AG10803 (cell line): ENCODE measurements at places on chromosomes 3 and 15.

DNA sequence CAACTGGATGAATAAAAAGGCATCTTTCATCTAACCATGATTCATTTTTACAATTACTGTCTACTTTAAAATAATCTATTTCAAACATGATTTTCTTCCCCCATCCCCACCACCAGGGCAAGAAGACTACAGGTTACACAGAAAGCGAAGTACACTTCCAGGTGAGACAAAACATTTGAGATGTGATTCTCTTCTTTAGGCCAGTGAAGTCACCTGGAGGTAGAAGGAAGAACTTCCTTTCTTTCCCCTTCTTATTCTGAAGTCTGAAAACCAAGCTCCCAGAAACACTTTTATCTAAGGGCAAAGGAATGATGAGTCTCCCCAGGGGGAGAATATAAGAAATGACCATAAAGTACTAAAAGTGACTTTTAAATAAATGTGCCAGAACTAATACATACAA lies 36.7 kb downstream of the SHQ1 start:
- no peak for DNase-seq

DNA sequence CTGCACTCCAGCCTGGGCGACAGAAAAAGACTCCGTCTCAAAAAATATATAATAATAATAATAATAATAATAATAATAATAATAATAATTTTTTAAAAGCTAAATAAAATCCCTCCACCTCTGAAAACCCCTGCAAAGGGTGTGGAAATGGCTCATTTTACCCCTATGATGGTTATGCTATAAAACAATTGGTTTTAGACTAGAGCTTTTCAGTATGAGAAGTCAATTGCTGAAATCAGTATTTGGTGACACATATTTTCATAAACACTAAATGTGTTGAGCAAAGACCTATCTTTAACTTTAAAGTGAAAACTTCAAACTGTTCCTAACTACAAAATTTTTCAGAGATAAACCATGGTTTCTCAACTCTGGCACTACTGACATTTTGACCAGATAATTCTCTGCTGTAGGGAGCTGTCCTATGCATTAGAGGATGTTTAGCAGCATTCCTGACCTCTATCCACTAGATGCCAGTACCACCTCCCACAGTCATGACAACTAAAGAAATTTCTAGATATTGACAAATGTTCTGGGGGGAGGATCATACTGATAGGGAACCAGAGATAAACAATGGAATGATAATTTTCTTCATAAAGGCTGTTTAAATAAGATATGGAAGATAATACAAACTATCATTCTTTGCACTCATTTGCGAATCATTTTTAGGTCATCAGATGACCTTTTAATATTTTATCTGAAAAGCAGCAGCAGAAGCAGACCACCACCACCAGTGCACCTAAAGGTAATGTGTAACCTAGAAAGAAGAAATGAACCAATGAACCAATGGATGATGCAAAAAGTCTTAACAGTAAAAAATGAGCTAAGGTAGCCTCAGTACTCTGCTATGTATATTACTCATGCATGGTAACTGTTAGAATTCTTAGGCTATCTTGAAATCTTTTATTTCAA lies 13.8 kb downstream of the PTPN9 start:
- DNase-seq, result peak; percentile 46

- DNase-seq, result peak; percentile 49
Measured at GRCh38 chr3:60289341-60290121, 961.7 kb downstream of the FHIT start.

GRCh38 chr15:73632670-73633058 lies 525 bp downstream of the NPTN start:
- no peak for DNase-seq

GRCh38 chr3:81354119-81354518 lies 407.3 kb downstream of the GBE1 start:
- no peak for DNase-seq

DNA sequence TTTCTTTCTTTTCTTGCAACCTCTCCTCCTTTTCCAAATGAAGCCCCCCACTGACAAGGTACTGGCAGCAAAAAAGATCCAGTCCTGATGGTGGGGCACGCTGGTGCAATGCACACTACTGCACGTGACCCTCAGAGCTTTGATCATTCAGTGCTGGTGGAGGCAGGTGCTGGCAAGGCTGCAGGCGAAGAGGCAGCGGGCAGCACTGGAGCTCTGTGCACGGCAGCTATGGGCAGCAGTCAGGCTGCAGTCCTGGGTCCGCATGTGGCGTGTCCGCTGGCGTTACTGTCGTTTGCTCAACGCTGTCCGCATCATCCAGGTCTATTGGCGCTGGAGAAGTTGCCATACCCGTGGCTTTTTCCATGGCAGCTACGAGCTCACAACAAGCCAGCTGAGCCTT lies 40.1 kb upstream of the IQCF6 start:
- no peak for DNase-seq

DNA sequence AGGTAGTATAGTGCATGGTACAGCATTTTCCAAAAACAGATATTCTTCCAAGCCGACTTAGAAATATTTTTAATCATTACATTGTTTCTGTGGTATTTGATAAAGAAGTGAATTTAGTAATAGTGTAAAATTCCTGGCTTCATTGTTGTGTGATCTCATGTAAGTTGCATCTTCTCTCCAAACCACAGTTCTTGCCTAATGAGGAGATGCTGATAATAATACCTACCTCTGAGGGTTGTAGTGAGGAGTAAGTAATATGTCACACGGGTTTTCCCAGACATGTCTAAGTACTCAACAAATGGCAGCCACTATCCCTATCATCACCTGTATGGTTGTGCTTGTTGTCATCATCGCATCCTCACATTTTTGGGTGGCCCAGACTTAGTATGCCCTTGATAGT lies 167.3 kb downstream of the SLCO3A1 start:
- peak; percentile 66 for DNase-seq

- DNase-seq, result no peak
Measured at GRCh38 chr3:178184833-178185232, 351.4 kb upstream of the KCNMB2 start.
